ENCODE measurements at places on chromosomes 6 and 20. TPM values are rescaled to one million over a fixed set of nuclear protein-coding genes. Genes with fewer than 3 reads are reported as not detected.

The TAAR1 gene
- not detected for total RNA-seq

The IP6K3 gene
- 2.7 TPM for total RNA-seq

The HDGFL1 gene
- not detected for total RNA-seq

The NKX2-4 gene
- total RNA-seq = not detected

The PRL gene
- not detected for total RNA-seq

The TM9SF4 gene
- total RNA-seq = 106 TPM

The TPMT gene
- total RNA-seq = 3.4 TPM

The B3GAT2 gene
- 8.1 TPM for total RNA-seq

The RHAG gene
- not detected for total RNA-seq

The PET117 gene
- total RNA-seq = 13.7 TPM

The TRIM39 gene
- 14.0 TPM for total RNA-seq

The PRRT1 gene
- 5.1 TPM for total RNA-seq

The RAD21L1 gene
- not detected for total RNA-seq

The RGS17 gene
- total RNA-seq = 11.5 TPM

The PRDM1 gene
- total RNA-seq = not detected

The HLA-G gene
- not detected for total RNA-seq

The GABRR1 gene
- not detected for total RNA-seq

The BCAS1 gene
- total RNA-seq = 0.32 TPM

The SLC17A2 gene
- not detected for total RNA-seq

The SPTLC3 gene
- not detected for total RNA-seq

The GATA5 gene
- total RNA-seq = 1.3 TPM

The GLP1R gene
- not detected for total RNA-seq

The FLOT1 gene
- 191 TPM for total RNA-seq

The MUC22 gene
- not detected for total RNA-seq

The XKR7 gene
- 284 TPM for total RNA-seq

The SLC22A16 gene
- not detected for total RNA-seq

The AKAP12 gene
- total RNA-seq = 240 TPM

The OTOR gene
- total RNA-seq = not detected

The ABHD16B gene
- not detected for total RNA-seq

The HTR1E gene
- total RNA-seq = 0.34 TPM

The TRAPPC3L gene
- total RNA-seq = not detected

The MOG gene
- total RNA-seq = not detected

The ANKEF1 gene
- total RNA-seq = 4.3 TPM

The OOEP gene
- total RNA-seq = not detected

The ADGRF5 gene
- total RNA-seq = 0.37 TPM

The ADGRG6 gene
- not detected for total RNA-seq

The DACT2 gene
- 0.22 TPM for total RNA-seq

The LKAAEAR1 gene
- not detected for total RNA-seq

The WFDC10B gene
- not detected for total RNA-seq

The KDM1B gene
- 21.1 TPM for total RNA-seq

The CLPSL2 gene
- total RNA-seq = not detected

The NFYA gene
- total RNA-seq = 47.8 TPM

The SFT2D1 gene
- total RNA-seq = 23.5 TPM

The BTBD9 gene
- total RNA-seq = 18.8 TPM

The AKAP7 gene
- 5.3 TPM for total RNA-seq

The ENTPD6 gene
- 191 TPM for total RNA-seq

The HLA-DRB5 gene
- total RNA-seq = not detected

The TRIM15 gene
- not detected for total RNA-seq

The PTPN1 gene
- 47.5 TPM for total RNA-seq

The ZBTB12 gene
- 16.2 TPM for total RNA-seq

The ANKRD66 gene
- total RNA-seq = not detected

The PPP1R18 gene
- 175 TPM for total RNA-seq

The NRM gene
- 52.2 TPM for total RNA-seq

The BPIFB4 gene
- total RNA-seq = not detected

The RPS18 gene
- 1,024 TPM for total RNA-seq

The SAMD10 gene
- total RNA-seq = 3.1 TPM

The C6orf15 gene
- not detected for total RNA-seq

The NOP56 gene
- 185 TPM for total RNA-seq

The SLC2A10 gene
- 0.37 TPM for total RNA-seq

All from glutamatergic neuron (in vitro differentiated cells).